ENCODE measurements at places on chromosomes 11 and 22.

DNA sequence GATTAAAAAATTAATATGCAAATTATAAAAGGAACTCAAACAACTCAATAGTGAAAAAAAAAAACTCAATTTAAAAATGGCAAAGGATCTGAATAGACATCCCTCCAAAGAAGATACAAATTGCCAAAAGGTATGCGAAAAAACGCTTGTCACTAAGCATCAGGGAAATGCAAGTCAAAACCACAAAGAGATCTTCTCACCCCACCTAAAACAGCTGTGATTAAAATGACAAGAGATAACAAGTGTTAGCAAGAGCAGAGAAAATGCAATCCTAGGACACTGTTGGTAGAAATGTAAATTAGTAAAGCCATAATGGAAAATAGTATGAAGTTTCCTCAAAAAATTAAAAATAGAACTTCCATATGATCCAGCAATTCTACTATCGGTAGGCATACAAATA, 166.3 kb upstream of the ZC3H12C start:
- no peak for DNase-seq

GRCh38 chr22:27768027-27768653, 33.4 kb downstream of the MN1 start:
- no peak for DNase-seq

- DNase-seq = no peak
These were observed 16.0 kb upstream of the BMAL1 start for GRCh38 chr11:13261591-13262061.

DNA sequence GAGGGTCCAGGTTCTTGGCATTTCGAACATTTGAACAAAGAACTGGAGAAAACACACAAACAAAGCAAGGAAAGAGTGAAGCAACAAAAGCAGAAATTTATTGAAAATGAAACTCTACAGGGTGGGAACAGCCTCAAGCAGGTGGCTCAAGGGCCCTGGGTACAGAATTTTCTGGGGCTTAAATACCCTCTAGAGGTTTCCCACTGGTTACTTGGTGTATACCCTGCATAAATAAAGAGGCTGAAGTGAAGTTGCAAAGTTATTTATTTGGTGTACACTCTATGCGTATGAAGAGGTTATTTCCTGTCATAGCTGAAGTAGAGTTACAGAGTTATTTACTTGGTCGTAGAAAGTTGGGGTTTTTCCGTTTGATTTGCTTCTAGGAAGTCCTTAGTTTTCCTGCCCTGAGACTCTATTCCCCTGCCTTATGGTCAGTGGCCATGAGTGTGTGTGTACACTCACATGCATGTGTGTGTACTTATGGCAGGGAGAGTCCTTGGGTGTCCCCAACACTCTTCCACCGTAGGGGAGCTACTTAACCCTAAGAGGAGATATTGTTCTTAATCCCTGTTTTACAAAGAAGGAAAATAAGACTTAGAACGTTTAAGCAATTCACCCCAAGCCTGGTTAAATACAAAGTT, 5.6 kb upstream of the SMCO4 start:
- DNase-seq = no peak

DNA sequence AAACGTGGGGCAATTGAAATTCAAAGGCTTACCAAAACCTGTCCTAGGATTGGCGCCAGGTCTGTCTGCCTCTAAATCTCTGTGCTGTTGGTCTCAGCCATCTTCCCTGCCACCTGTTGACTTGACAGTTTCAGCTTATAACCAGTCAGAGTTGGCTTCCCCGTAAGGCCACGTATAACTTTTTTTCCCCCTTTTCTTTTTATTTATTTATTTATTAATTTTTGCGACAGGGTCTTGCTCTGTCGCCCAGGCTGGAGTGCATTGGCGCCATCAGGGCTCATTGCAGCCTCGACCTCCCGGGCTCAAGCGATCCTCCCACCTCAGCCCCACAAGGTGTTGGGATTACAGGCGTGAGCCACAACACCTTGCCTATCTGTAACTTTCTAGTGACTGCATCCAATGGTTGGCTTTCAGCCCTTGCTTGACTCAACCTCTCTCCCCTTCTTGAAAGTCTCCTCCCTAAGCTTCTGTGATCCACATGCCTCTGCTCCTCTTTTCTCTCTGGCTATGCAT, 1.4 kb upstream of the SYVN1 start:
- DNase-seq = no peak

- DNase-seq = peak; percentile 45
These were observed at the start of gene SLC17A6 for GRCh38 chr11:22337596-22338485. SLC17A6 (plus strand) TSS chr11:22338381; CDS start chr11:22338534, 153 bp downstream.

- DNase-seq = no peak
These were observed 48.5 kb upstream of the SLC35C1 start for GRCh38 chr11:45756384-45757010.

DNA sequence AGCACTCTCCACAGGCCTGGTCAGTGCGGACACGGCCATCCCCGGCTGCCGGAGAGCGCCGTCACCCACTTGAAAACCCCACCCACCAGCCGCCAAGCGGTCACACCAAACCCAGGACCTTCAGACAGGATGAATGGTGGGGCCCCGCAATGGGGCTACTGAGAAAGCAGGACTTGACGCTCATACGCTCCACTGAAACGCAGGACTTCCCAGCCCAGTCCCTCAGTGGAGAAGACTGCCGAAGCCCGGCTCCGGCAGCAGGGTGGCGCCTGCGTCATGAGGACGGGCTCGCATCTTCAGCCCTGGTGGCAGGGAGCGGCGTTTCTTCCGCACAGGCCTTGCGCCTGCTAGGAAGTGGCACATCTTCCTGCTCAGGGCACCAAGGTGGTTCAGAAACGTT, 15.3 kb upstream of the PHLDA2 start:
- no peak for DNase-seq

DNA sequence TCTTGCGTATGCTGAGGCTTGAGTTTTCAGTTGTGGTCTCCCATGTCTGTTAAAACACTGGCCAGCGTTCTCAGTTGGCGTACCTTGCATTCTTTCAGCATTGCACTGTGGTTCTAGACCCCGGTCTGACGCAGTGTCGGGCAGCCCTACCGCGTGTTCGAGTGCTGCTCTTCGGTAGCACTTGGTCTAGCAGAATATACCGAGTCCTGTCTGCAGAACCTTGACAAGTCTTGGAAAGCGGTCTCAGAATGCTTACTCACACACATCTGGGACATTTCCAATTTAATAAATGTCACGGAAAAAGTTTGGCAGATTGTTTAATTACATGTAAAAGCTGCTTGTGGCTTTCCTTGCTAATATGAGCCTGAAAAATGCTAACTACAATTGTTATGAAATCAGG, 32.6 kb downstream of the PPFIA1 start:
- DNase-seq = no peak

DNA sequence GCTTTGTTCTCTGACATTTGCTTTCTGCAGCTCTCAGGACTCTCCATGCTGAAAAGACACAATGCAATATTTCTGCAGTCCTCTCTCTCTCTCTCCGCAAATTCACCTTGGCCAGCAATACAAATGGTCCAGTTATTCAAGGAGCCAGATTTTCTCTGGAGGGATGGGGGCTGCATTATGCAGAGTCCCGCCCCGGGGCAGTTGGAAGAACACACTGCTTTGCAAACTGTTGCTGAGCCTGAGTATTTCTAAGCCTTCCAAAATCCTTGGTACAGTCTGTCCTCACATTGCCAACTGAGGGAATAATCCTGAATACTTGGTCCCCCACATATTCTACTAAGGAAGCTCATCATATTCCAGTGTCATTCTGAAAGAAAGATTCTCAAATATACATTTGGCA, 94.3 kb upstream of the ZC3H12C start:
- DNase-seq = no peak

GRCh38 chr11:95501761-95502266, 270.8 kb upstream of the SESN3 start:
- no peak for DNase-seq

DNA sequence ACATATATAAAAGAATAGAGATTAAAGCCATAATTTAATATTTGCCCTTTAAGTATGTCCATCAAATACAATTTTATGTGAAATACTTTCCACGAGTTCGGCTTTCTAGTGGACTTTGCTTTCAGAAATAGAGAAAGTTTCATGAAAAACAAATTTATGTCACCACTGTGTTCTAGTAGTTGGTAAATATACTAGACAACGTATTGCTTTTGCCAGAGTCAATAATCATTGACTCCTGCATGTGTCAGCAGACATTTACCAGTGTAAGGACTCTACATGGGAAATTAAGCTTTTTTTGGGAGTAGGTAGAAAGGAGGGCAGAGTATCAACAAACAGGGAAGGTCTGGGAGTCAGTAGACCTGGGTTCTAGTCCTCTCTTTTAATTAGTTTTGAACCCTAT, 32.3 kb upstream of the CAT start:
- DNase-seq = no peak

- DNase-seq = no peak
These were observed 175.7 kb upstream of the CARD18 start for GRCh38 chr11:105315287-105315686.

DNA sequence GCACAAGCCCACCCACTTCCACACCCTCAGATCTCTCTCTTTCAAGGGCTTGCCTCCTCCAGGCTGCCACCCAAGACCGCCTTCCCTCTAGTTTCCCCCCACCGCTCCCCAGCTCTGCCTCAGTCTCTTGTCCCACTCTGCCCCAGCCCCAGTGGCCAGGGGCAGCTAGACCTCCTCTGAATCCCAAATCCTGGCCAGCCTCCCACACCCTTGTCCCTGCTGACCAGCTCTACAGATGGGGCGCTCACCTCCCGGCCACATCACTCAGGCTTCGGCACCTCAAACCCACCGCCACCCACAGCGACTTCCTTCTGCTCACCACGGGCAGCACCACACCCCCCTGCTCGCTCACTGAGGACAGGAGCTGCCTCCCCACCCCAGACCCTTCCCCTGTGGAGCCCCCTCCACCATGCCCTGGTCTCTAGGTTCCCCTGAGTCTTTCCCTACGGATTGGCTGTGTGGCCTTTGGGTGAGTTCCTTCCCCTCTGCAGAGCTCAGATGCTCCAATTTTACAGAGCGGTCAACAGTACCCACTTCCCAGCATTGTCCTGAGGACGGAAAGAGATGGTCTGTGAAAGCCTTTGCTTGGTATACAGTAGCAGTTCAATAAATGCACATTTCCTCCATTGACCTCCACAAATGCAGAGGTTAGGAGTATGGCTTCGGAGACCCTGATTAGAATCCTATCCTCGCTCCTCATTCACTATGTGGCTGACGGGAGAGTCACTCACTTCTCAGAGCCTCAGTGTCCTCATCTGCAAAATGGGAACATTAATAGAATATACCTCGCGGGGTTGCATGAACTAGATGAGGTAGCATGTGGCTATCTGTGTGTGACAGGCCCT, 11.5 kb upstream of the SPI1 start:
- DNase-seq = no peak

GRCh38 chr11:8573777-8574176, 20.3 kb downstream of the STK33 start:
- no peak for DNase-seq

DNA sequence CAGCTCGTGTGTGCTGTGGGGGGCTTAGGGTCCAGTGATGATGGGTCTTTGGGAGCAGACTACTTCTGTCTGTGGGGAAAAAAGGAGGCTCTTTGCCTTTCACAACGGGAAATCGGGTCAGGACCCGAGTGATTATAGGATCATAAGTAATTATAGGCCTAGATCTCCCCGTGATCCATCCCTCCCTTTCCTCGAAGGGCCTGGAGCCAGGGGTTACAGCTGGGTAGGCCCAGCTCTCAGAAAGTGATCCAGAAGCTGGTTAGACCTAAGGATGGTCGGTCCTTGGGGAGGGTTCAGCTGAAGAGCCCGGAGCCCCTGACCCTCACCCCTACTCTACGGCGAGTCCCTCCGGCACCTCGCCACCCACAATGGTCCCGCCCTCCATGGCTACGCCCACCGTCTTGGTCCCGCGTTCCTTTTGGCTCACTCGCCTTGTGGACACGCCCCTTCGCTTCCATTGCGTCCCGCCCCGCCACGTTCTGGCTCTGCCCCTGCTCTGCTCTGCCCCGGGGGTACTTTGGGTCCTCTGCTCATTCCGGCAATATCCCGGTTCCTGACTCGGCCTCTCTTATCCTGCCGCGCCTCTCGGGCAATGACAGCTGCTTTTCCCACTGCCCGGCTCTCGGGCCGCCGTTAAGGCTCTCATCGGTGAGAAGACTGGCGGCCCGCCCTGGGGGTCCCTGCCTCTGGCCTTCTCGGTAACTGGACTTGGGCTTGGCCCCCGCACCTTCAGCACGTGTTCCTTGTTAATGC, 5.0 kb downstream of the IGSF22 start:
- DNase-seq = peak; percentile 86

DNA sequence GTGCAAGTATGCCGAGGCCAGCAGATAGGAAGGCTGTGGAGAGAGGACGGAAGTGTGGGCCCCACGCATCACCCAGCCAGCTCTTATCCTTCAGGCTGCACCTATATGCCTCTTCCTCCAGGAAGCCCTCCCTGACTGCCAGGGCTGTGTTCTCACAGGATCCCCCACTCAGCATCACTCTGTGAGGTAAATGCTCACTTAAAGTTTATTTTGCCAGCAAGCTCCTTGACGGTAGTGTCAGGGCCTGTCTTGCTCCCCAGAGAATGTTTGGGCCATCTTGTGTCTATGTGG, 4.4 kb downstream of the TBX10 start:
- DNase-seq = no peak

- no peak for DNase-seq
These were observed 68.4 kb downstream of the MYEOV start for GRCh38 chr11:69362315-69362714.
